Body of pancreas (tissue), 4 donors: ENCODE measurements at places on chromosomes 5 and 9.

- H3K27ac ChIP-seq: no peak overlapping the region
- H3K4me3 ChIP-seq: no peak overlapping the region
- no peaks in the 10 kb centered on the region for H3K4me1 ChIP-seq
- H3K36me3 ChIP-seq: no peaks in the 10 kb centered on the region
- DNase-seq: no peak
These were observed 159.0 kb downstream of the NR2F1-AS1 start for GRCh38 chr5:93421987-93422401.

GRCh38 chr5:43148417-43148816 is 27.7 kb downstream of the ZNF131 start:
- H3K4me3 ChIP-seq: no peak overlapping the region
- no peaks in the 10 kb centered on the region for H3K36me3 ChIP-seq
- no peak overlapping the region for H3K27ac ChIP-seq
- no peaks in the 10 kb centered on the region for H3K4me1 ChIP-seq
- no peak for DNase-seq
- no peaks in the 10 kb centered on the region for H3K27me3 ChIP-seq

- H3K36me3 ChIP-seq: no peaks in the 10 kb centered on the region
- no peak for DNase-seq
- H3K4me3 ChIP-seq: no peak overlapping the region
- no peak overlapping the region for H3K27ac ChIP-seq
These were observed 1.9 kb upstream of the SLC31A2 start for GRCh38 chr9:113148781-113149510.

DNA sequence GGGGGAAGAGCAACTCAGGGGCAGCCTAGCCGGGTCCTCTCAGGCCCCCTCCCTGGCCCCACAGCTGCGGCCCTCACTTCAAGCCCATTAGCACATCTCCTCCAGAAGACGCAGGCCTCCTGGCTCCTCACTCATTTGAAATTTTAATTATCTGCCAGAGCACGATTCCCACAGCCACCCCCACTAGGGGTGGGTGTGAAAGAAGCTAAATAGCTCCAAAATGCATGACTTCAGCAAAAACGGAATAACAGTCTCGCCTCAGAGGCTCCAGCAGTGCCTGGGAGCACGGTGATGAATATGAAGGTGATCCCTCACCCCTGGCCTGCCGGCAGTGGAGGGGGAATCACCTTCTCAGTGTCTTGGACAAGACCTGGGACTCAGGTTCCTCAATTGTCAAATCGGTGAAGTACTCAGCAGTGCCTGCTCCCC is 61.1 kb upstream of the HRH2 start:
- no peak overlapping the region for H3K4me3 ChIP-seq
- no peak overlapping the region for H3K27ac ChIP-seq
- H3K27me3 ChIP-seq: no peaks in the 10 kb centered on the region

DNA sequence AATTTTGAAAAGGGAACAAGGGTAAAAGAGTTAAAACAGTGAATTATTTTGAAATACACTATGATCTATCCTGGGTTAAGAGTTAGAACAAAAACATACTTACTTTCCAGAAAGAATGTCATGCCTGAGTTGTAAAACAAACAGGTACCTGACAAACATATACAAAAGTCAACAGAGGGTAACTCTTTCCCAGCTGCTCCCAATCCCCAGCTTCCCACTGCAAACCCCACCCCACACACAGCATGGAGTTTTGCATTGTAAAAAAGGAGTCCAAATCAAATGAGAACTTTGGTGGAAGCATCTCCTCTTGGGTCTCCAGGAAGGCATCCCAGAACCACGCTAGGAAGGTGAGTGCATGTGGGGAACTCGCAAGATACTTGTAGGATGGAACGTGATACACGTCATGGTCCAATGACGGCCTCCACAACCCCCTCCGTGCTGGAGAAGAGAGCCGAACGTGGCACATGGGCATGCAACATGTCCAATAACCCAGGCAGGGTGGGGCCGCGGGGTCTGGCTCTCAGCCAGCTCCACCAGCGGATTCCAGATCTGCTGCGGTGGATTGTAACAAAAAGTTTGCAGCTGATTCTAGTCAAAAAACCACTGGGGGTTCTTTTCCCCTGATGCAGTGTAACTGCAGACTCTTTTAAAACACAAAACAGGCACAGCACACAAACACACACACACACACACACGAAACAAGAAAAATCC is 55.8 kb downstream of the EPB41L4B start:
- no peaks in the 10 kb centered on the region for H3K36me3 ChIP-seq
- DNase-seq: peak; percentile 91
- peak overlapping the region; percentile 79 for H3K27ac ChIP-seq
- H3K4me1 ChIP-seq: peaks cover 45% of the 10 kb centered on the region
- no peaks in the 10 kb centered on the region for H3K27me3 ChIP-seq

DNA sequence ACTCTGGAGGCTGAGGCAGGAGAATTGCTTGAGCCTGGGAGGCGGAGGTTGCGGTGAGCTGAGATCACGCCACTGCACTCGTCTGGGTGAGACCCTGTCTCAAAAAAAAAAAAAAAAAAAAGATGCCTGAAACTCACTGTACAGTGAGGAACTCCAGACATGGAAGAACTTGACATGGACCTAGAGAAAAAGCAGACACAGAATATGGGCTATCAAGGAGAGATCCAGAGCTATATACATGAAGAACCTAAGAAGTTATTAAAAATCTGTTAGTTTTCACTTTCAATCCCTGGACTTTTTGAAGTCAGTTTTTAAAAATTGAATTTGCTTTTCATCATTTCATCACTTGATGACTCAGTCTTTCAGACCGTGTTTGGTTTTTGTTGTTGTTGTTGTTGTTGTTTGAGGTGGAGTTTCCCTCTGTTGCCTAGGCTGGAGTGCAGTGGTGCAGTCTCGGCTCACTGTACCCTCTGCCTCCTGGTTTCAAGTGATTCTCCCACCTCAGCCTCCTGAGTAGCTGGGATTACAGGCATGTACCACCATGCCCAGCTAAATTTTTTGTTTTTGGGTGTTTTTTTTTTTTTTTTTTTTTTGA is 20.3 kb downstream of the PAIP2 start:
- H3K4me3 ChIP-seq: no peak overlapping the region
- no peak for DNase-seq
- H3K27me3 ChIP-seq: no peaks in the 10 kb centered on the region
- H3K27ac ChIP-seq: no peak overlapping the region
- H3K36me3 ChIP-seq: peaks cover 9% of the 10 kb centered on the region
- no peaks in the 10 kb centered on the region for H3K4me1 ChIP-seq

- H3K4me3 ChIP-seq: no peak overlapping the region
- H3K27ac ChIP-seq: no peak overlapping the region
- no peaks in the 10 kb centered on the region for H3K27me3 ChIP-seq
- H3K36me3 ChIP-seq: no peaks in the 10 kb centered on the region
- DNase-seq: no peak
- no peaks in the 10 kb centered on the region for H3K4me1 ChIP-seq
These were observed 18.3 kb upstream of the ANKRD55 start for GRCh38 chr5:56251440-56251839.
